ENCODE measurements at places on chromosomes 16 and 17.

GRCh38 chr16:995087-995486 is 13.5 kb downstream of the SOX8 start:
- no peak for DNase-seq

GRCh38 chr17:2419486-2419885 is 18.6 kb upstream of the MNT start:
- no peak for DNase-seq

- DNase-seq: no peak
Measured at GRCh38 chr16:14098081-14098480, 27.0 kb downstream of the MRTFB start.

DNA sequence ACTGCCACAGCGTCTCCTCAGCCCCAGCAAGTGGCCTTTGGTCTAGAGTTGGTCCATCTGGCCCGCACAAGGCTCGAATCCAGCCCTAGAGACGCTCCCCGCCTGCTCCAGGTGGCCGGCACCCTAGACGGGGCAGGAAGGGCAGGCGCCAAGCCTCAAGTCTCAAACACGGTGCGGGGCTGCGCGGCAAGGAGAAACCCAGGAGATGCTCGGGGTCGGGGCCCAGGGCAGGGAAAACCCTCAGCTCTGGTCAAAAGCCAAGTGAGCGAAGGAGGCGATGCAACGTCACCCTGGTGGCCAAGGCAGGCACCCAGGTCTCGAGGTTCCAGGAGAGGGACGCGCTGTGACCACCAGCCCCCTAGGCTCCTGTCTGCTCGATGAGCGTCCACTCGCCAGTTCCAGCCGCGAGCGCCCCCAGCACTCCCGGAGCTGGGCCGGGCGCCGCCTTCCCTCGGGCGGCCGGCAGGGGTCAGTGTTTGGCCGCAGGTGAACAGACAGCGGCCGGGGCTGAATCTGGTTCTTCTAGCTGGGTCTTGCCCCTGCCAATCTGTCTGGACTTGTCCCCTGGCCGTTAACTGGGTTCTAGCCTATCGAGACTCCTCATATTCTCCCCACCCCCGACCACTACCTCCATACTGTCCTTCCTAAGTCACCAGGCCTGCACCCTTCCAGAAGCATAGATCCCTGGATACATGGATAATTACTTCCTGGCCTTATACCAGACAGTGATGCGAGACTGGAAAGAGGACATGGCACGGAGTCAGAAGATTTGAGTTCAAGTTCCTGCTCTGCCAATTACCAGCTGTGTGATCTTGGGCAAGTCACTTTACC is 44.0 kb downstream of the PRAC1 start:
- DNase-seq: peak; percentile 72

- DNase-seq: no peak
Measured at GRCh38 chr17:73288534-73289302, 23.1 kb downstream of the CDC42EP4 start.

DNA sequence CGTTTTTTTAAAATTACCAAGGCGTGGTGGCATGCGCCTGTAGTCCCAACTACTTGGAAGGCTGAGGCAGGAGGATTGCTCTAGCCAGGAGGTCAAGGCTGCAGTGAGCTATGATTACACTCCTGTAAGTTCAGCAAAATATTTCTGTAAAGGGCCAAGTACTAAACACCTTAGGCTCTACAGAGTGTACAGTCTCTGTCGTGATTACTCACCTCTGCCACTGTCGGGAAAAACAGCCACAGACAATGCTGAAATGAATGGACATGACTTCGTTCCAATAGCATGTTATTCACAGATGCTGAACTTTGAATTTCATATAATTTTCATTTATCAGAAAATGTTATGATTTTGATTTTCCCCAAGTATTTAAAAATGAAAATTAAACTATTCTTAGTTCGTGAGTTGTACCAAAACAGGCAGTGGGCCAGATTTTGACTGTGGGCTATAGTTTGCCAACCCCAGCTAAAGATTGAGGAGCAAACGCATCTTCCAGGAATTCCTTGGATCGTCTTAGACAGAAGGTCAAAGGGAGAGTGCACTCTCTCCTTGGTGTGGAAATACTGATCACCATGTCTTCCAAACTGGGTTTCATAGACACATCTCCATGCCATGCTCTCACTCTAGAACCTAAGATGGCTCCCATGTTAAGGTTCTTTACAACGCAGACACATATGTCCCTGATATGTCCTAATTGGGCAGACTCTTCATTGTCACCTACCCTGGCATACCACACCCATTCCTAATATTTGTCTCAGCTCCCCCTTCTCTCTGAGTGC is 89.5 kb downstream of the MARF1 start:
- DNase-seq: no peak

- DNase-seq: no peak
Measured at GRCh38 chr17:61294777-61295176, 104.9 kb upstream of the TBX2 start.

- no peak for DNase-seq
Measured at GRCh38 chr17:6430769-6431168, 4.2 kb downstream of the AIPL1 start.

- no peak for DNase-seq
Measured at GRCh38 chr17:32116937-32117336, 25.4 kb upstream of the RHOT1 start.

- DNase-seq: no peak
Measured at GRCh38 chr16:51184702-51185433, 33.8 kb upstream of the SALL1 start.

GRCh38 chr17:4490109-4490591 is 8.5 kb upstream of the SPNS2 start:
- no peak for DNase-seq

GRCh38 chr17:12821376-12821940 is 32.2 kb downstream of the ARHGAP44 start:
- no peak for DNase-seq

DNA sequence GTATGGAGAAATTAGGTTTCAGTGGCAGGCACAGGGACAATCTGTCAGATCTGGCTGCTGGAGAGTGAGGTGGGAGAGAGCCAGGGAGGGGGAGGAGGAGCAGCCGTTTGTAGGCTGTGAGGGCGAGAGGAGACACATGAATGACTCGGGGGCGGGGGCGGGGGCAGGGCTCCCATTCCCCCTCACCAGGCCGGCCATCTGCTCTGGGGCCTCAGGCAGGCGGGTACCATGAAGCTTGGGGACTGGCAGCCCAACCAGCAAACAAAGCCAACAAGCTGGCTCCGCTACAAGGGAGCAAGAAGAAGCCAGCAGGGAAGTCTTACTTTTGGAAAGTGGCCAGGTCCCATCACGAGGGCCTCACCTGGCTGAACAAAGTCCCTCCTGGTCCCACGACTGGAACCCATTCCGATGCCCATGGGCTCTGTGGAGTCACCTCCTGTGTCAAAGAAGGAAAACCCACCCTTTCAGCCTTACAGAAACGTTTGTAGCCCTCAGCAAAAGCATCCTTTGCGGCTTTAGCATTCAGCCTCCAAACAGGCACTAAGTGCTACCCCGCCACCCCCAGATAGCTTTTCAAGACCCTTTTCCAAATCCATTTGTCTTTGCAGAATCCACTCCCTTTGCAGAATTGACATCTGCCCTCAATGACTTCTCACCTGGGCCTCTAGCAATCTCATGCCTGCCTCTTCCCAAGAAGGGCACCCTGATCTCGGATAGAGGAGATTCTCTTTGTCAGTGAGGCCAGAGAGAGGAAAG is 9.2 kb upstream of the SSTR2 start:
- DNase-seq: peak; percentile 57

- no peak for DNase-seq
Measured at GRCh38 chr16:28912558-28912957, 12.5 kb downstream of the RABEP2 start.

- DNase-seq: no peak
Measured at GRCh38 chr16:11032922-11033291, 88.5 kb downstream of the CLEC16A start.

DNA sequence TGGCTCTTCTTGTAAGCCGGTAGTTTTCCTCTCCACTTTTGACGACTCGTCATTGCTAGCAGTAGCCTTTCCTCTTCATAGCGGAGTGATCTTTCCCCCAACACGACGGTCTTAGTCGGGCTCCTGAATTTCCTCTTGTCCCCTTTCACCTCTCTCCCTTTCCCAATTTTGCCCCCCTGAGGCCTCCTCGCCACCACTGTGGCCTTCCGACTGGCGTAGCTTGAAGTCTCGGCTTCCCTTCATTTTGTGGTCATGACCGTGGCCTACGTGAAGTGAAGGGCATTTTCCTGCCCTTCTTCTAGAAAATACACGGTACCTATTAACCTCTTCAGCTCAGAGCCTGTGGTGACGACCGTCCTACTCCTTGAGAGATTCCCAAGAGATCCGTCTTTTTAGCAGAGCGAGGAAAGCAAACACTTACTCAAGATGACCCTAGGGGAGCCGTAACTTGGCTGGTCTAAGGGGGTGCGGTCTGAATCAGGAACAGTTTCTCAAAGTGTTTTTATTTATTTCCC is 787 bp downstream of the PRKAR1A start:
- no peak for DNase-seq

DNA sequence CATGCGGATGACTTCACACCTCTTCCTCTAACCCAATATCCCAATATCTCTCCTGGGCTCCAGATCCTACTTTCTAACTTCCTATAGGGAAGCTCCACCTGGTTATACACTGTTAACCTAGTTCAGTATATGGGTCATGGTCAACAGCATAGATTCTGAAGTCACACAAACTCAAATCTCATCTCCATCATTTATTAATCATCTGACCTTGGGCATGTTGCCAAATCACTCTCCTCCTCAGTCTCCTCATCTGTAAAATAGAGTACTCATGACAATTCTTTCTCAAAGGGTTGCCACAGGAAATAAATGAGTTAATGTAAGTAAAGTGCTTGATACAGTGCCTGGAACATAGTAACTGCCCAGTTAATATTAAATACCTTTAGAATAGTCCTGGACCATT is 593 bp upstream of the CD300E start:
- no peak for DNase-seq

- no peak for DNase-seq
Measured at GRCh38 chr17:27993723-27994310, 48.7 kb upstream of the NLK start.

DNA sequence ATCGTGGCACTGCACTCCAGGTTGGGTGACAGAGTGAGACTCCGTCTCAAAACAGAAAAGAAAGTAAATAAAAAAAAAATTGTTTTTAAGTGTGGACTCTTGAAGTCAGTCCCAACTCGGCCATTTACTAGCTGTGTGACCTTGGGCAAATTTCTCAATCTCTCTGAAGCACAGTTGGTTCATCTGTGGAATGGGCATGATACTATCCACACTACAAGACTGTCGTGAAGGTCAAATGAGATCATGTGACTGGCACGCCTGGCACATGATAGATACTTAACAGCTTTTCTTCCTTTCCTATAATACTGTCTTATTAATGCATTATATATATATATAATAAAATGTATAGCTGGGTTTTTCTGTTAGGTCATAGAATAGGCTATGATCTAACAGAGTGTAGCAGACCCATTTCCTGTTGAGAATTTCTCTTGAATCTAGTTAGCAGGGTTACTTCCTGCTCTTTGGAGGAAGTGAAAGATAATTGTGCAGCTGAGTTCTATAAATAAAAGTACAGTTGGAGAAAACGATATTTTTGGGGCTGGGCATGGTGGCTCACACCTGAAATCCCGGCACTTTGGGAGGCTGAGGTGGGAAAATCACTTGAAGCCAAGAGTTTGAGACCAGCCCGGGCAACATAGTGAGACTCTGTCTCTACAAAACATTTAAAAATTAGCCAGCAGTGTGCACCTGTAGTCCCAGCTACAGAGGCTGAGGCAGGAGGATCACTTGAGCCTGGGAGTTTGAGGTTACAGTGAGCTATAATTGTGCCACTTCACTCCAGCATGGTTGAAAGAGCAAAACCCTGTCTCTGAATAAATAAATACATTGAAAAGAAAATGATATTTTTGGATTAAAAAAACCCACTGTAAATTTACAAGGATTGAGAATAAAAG is 7.3 kb downstream of the MILR1 start:
- DNase-seq: no peak

- no peak for DNase-seq
Measured at GRCh38 chr16:73151225-73151624, 103.3 kb upstream of the ZFHX3 start.

DNA sequence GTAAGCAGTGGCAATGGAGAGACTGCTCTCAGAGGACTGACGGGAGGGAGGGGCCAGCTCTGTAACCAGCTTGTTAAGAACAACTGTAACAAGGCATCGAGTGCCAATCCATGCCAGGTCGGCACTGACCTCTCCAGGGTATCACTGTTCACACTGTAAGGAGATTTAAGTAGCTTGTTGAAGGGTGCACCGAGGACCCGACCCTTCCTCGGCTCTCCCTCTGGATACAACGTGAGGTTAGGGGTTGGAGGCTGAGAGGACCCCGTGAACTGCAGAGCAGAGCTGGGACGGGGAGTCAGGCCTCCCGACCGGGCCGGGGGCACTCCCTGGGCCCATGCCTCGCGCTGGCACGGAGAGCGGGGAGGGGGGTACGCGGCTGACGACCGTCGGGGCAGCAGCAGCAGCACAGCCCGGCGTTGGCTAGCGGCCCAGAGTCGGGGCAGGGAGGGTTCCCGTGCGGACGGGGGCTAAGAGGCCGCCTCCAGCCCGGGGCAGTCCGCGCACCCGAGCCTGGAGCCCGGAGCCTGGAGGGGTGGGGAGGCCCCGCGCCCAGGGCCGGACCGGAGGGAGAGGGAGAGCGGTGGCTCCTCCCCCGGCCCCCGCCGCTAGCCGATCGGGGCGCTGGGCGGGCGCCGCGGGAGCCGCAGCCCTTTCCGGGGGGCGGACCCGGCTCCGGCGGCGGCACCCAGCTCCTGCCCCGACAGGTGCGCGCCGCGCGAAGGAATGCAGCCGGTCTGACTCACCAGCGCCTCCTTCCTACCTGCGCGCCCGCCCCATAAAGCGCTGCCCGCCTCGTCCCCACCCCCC is at the start of gene ITGB4:
ITGB4 (plus strand) TSS at position 804 of the 807 bp plus-strand sequence. CDS start 3,245 bp downstream, outside the sequence.
- DNase-seq: no peak

GRCh38 chr17:64095144-64095882 is 34.6 kb downstream of the ERN1 start:
- peak; percentile 38 for DNase-seq

DNA sequence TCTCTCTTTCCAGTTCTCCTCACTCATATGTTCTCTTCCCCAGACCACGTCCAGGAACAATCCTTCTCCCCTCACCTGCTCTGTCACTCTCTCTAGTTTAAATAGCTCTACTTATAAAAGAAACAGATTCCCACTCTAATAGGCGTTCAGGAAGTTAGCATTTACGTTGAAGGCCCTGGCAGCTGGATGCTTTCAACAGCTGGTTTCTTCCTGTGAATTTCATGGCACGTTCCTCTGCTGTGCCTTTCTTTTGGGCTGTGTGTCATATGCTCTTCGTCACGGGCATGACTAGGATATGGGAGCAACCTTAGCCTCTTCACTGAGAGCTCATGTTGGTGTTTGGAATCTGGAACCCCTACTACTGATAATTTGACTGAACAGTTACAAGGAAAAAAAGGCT is 73.2 kb downstream of the ZNF18 start:
- DNase-seq: no peak

DNA sequence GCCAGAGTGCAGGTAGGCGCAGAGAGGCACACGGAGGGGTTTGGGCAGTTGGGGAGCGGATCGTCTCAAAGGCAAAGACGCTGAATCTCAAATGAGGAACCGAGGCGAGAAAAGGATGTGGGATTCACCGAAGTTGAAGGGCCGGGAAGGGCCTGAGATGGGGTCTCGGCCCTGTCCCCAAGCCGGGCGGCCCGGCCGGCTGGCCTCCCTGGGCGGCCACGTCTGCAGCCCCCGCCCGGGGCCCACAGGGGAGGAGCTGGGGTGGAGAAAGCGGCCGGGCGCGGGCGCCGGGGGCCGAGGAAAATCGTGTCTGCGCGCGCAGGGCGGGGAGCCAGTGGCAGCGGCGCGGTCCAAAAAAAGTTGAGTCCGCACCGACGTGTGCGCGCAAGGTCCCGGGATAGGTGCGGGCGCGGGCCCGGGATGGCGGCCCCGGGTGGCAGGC is 458 bp downstream of the SLC12A4 start:
- DNase-seq: no peak

GRCh38 chr16:8742068-8742467 is 55.4 kb downstream of the TMEM186 start:
- no peak for DNase-seq

All from SHP77 (cell line).